ENCODE measurements at places on chromosomes 11 and 22.

GRCh38 chr11:119355091-119355843, 8.8 kb upstream of the MFRP start:
- no peak for DNase-seq

DNA sequence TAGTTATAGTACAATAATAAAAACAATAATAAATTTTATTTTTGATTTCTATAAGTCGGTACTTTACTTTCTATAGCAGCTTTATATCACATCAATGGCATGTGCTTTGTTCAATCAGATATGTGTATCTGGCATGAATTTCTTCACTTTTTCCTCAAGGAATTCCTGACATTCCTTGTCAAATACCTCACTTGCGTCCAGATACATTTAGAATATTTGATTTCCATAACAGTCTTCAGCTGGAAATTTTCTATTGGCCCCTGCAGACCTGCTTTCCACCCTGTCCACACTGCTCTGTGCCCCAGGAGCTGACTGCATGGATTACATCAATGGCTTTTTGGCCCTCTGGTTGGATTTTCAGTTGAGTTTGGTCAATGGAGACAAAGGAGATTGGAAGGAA, 93.2 kb downstream of the FAR1 start:
- DNase-seq: peak; percentile 8

GRCh38 chr11:94549146-94549545, 5.4 kb downstream of the FUT4 start:
- DNase-seq: no peak

DNA sequence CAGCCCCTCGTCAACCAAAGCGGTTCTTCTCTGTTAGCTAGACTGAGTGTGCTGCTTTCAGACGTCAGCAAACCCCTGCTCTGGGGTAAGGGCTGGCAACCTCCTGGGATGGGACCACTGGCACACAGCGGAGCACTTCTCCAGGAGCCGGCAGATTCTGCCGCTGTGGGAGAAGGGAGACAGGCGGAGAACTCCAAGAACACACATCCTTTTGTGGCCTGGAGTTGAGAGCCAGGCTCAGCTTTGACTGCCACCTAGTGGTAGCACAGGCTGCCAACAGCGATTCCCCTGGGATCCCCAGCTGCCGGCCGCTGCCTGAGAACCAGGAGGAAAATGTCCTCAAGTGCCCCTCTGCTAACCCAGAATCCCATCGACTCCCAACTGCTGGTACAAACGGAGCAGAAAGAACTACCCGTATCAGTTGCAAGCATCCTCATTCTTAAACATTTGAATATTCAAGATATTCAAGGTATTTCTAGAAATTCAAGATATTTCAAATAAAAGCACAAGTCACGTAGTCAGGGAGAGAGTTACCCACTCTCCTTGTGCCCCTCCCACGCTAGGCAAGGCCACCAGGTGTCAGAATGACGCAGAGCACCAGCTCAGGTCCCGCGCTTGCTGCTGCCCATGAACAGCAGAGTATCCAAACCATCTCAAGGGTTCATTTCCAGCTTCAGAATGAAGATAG, 4.9 kb downstream of the LTO1 start:
- DNase-seq: peak; percentile 93

DNA sequence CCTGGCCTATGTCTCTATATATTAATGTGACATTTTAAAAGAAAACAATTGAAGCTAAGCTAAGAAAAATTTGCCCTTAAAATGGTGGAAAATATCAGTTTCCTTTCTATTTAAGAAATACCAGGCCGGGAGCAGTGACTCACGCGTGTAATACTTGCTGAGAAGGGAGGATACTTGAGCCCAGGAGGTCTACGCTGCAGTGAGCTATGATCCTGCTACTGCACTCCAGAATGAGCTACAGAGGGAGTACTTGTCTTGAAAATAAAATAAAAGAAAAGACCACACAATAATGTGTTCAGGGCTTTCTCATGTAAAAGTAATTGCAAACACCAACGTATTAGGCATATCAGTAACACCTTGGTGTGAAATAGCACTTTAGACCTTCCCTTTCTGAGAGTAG, 1.4 kb upstream of the PRSS23 start:
- DNase-seq: no peak

GRCh38 chr11:111942829-111943228, 5.7 kb downstream of the DIXDC1 start:
- DNase-seq: no peak

DNA sequence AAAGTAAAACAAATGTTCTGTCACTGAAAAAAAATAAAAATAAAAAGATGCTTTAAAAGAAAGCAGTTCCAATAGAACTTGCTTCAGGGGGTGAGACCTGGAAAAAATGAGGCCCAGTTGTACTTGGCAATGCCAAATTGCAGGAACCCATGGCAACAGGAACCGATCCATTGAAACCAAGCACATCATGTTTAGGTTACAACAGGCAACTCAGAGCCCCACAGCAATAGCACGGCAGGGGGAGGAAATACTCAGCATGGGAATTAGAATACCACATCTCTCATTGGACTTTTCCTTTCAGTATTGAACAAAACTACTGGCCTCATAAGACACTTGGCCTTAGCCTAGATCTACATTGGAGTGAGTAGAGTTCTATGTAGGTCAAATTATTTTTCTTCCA, 84.3 kb downstream of the MSANTD4 start:
- DNase-seq: peak; percentile 18

DNA sequence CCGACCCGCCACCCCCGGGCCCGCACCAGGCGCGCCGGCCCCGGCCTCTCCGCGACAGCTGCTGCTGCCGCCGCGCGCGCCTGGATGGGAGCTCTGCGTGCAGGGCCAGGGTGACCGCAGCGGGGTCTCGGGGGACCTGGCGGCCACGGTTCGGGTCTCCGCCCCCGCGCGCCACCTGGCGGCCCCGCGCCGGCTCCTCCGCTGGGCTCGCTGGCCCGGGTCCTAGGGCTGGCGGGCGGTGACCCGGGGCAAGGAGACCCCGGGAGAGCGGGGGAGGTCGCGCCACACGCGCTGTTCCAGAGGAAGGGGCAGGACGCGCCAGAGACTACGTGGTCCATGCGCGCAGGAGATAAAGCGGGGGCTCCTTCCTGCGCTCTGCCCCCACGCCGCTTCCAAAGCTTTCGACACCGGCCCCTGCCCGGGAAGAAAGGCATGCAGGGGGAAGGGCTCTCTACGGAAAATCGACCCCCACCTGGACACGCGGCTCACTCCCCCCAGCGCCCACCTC, 562 bp downstream of the SHANK2 start:
- DNase-seq: peak; percentile 73

DNA sequence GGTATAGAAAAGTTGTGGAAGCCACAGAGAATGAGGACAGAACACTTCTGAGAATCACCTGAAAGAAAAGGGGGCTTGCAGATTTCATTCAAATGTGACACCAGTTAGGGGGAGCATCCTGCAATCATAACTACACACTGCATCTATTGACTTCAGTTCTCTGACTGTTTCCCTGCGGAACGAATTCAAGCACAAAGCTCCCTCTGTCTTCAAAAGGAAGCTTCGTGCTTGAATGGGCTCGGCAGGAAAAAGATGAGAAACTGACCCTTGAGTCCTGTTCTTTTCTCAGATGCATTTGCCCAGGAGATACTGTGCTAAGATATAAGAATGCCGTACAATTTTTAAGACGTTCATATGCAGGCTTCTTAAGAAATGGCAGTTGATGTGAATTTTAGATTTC, 2000.4 kb upstream of the RAG2 start:
- no peak for DNase-seq

DNA sequence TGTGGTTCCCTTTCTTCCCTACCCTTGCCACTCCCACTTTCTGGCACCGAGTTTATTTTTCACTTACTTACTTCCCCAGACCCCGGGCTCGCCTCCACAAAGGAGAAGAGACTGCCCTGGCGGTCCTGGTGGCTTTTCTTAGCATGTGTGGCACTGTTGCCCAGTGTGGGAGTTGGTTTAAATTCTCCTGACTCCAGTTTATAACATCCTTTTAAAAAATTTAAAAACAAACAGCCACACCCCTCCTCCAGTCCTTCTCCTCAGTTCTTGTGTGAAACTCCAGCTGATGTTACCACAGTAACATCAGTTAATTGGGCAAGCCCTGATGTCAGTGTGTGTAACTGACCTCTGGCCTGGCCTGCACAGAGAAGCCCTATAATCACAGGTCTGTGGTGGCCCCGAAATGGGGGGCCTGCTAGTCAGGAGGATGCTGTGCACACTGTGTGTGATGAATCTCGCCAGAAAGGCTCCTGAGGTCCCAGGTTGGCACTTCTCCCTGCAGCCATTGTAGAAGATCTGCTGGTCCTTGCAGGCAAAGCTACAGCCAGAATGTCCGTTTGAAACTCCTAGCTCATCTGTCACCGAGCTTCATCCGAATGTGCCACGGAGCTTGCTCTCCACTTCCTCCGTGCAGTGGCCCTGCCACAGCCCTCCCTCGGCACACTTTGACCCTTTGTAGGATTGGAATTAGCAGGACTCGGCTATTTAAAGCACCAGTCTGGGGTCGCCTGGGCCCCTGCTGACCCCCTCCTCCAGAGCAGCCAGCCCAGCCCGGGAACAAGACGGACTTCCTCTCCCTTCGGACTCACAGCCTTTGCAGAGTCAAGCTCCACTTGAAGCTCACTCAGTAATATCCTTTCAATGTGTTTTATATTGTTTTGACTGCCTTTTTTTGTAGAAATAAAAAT, 7.6 kb downstream of the YDJC start:
- DNase-seq: no peak

- no peak for DNase-seq
Measured at GRCh38 chr11:15118431-15118830, 3.7 kb downstream of the INSC start.

GRCh38 chr11:38456371-38456770, 1858.3 kb upstream of the RAG2 start:
- DNase-seq: no peak

DNA sequence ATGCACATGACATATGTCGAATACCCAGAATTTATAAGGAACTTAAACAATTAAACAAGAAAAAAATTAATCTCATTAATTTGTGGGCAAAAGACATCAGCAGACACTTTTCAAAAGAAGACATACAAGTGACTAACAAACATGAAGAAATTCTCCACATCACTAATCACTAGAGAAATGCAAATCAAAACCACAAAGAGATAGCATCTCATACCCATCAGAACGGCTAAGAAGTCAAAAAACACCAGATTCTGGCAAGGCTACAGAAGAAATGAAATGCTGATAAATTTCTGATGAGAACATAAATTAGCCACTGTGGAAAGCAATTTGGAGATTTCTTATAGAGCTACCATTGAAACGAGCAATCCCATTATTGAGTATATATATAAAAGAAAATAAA, 210.6 kb upstream of the LUZP2 start:
- no peak for DNase-seq

DNA sequence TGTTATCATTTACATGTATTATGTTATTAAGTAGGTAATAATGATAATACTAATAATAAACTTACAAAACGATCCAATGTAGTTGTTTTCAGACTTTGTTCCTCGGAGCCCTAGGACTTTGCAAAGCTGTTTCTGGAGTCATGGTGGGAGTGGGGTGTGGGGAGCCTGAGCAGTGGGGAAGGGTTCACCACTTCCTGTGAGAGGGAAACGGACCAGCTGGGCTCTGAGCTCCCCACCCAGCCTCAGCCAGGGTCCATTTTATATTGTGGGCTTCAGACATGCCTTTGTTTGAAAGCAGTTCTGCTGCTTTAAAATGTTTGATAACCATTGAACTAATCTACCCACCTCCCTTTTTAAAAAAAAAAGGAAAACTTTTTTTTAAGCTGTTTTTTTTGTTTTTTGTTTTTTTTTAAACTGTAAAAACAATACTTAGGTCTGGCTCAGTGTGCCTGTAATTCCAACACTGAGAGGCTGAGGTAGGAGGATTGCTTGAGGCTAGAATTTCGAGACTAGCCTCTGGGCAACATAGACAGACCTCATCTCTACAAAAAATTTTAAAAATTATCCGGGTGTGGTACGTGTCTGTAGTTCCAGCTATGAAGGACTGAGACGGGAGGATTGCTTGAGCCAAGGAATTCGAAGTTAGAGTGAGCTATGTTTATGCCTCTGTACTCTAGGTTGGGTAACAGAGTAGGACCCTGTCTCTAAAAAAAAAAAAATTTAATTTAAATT, 7.0 kb downstream of the SERPING1 start:
- DNase-seq: no peak

DNA sequence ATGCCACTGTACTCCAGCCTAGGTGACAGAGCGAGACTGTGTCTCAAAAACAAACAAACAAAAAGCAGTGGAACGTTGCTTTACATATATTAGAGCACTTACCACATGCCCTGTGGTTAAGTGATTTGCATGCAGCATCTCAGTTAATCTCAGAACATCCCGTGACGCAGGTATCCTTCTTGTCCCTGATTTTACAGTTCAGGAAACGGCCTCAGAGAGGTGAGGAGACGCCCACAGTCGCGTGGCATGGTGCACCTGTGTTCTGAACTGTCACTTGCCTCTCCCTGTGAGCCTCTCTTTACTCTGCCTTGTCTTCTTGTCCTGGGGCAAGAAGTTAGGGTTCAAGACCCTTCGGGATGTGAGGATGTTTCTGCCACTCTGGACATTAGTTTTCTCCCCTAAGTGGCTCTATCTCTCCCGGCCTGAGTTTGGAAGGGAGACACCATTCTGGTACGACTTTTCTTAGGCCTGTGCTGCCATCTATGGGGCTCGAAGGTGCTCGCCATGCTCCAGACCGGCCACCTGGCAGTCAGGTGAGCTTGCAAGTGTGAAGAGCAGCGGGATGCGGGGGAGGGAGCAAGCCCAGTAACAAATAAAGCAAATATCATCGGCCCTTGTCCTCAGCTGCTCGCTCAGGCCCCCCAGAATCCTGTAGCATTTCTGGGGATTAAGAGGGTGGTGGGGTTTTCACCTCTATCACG, 25.6 kb downstream of the YWHAH start:
- DNase-seq: peak; percentile 69

- no peak for DNase-seq
Measured at GRCh38 chr11:96331699-96332116, 11.3 kb downstream of the MAML2 start.

DNA sequence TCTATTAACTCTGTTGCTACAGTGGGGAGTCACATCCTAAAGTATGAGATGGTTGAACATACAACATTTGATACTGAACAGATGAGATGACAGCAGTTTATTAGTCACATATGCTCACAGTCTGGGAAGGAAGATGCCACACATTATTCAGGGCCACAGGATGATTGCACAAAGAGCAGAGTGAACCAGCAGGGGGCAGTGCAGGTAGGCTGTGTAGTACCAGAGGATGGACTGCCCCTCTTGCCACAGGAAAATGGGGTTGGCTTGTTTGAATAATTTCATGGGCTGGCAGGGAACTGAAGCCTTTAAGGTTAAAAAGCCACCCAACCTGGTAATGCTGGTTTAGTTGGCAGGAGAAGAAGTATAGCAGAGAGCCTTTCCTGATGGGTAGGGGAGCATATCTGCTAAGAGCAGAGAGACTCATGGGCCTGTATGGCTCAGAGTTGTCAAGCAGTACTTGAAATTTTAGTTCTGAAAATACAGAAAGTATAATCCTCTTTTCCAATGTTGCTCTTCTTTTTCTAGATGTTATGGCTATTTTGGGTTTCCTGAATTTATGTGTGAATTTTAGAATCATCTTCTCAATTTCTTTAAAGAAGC, 180.4 kb upstream of the B3GAT1 start:
- DNase-seq: no peak

Measured in AG08396 (cell line).